ENCODE measurements at places on chromosomes 12 and 14.

DNA sequence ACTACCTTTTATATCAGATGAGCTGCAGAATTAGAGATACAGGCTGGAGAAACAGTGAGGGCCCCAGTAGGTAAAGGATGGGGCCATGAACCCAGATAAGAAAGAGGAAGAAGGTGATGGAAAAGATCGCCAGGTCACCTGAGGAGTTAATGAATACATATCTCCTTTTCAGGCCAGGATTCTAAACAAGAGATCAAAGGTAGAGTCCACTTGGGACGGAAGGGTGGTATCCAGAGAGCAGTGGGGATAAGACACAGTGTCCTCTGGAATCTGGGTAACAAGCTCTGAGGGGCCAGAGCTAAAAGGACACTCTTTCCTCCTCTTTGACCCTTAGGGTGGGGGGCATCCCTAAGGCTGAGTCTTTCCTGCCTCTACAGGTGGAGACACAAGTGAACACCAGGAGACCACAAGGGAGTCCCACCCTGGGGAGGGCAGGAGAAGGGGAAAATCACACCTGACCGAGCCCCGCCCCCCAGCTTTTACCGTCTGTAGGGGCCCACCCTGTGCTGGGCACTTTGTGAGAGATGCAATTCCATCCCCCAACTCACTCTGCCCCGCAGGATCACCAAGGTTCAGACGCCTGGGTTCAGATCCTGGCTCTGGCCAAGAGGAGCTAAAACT is 27.3 kb downstream of the SERPINA1 start:
- DNase-seq: no peak

- no peak for DNase-seq
Measured at GRCh38 chr14:59753512-59753911, 117.1 kb downstream of the RTN1 start.

GRCh38 chr14:49586673-49587460 is 687 bp upstream of the RPS29 start:
- peak; percentile 91 for DNase-seq

DNA sequence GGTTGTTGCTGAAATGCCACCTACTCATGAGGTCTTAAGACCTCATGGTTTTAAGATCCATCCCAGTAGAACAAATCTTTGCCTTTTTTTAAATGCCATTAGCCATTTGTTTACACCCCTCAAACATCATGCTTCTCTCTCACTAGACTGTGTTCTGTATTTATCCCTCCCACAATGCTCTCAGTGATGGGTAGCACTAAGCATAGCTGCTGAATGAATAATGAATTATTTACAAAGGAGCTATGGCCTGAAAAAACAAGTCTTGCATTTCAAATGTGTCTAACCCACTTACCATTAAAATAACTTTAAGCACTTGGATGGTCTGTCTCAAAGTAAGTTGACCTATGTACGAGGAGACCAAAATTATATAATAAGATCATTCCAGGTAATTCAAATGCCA is 334.5 kb downstream of the PAWR start:
- no peak for DNase-seq

GRCh38 chr14:36471431-36471830 is 48.6 kb downstream of the NKX2-1 start:
- no peak for DNase-seq

GRCh38 chr14:92175811-92176210 is 54.0 kb downstream of the CPSF2 start:
- no peak for DNase-seq

GRCh38 chr12:99257672-99258071 is 389.9 kb upstream of the GARIN6 start:
- DNase-seq: no peak

GRCh38 chr12:3092764-3093163 is 15.6 kb downstream of the TSPAN9 start:
- DNase-seq: peak; percentile 32

DNA sequence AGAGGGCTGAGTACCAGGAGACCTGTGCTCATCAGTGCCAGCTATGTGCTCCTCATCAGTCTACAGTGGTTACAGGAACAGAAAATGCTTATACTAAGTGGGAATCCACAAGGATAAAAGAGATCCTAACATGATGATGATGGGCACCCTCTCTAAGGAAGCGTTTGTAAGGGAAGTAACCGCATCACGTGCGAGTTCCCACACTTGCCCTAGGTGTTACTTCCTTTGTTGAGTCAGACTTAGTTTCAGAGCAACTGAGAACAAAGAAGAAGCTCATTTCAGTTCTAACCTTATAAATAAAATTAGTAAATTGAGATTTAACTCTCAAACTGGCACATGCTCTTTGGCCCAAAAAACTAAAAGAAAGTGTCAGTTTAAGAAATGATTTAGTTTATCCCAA is 956.4 kb upstream of the TMEM132C start:
- DNase-seq: no peak

DNA sequence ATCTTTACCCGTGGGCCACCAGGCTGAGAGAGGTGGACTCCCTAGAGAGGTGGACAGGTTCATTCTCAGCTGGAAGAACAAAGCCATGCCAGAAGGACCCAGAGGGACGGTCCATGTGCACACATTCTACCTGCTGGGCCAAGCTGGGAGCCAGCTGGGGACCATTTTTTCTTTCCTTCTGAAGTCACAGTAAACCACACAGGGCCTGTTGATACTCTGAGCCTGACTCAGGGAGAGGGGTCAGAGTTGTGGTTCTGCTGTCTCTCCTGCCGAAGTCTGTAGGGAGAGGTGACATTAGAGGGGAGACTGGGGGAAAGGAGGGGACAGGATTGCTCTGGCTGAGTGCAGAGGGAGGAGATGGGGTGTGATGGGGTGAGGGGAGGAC is 148.6 kb downstream of the TSPAN9 start:
- no peak for DNase-seq

DNA sequence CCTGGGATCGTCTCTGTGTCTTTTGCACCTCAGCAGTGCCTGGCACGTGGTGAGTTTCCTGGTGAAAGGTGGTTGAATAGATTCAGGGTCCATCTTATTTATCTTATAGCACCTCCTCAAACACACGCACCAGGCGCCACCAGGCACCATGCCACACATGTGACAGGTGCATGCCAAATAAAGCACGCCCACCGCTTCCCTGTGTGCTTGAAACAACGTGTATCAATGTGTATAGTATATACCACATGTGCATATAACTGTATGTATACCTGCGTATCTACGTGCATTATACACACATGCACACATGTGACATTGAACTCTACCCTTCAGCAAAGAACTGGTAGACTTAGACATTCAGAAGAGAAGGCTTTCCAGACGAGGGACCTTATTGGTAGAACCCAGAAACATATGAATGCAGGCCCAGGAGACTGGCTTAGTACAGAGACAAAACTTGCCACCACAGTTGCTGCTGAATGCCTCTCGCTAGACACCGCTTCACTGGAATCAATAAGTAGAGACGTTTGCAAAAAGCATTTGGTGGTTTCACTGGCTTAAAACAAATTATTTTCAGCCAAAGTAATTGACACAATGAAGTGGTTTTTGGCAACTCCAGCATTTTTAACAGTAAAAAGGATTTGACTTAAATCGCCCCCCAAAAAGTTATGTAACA is 10.0 kb downstream of the EML1 start:
- no peak for DNase-seq

DNA sequence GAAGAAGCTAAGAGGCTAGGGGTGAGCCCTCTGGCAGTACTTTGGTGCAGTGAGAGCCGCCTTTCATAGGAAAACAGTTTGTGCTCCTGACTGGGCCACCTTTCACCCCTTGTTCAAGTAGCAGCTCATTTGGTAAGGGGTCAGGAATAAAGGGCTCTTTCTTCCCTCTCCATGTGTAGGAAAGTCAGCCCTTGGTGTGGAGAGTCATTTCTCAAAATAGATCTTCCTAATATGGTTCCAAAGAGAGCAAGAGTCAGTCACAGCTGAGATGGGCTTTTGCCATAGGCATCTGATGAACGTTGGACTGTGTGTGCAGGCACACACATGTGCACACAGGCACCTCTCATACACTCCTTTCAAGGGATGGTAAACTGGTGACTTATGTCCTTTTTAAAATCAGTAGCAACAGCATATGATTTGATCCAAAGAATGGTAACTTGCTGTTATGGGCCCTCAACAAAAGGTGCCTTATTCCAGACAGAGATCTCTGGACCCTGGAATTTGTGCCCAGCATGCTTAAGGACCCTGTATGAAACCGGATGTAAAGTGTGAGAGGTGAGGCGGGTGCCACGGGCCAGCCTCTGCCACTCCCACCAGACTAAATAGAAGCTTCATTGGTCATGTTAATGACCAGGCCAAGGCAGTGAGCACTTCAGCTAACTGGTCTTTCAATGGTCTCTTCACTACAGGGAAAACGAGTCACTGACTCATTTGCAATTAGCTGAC is 16.7 kb upstream of the RIC8B start:
- DNase-seq: no peak

DNA sequence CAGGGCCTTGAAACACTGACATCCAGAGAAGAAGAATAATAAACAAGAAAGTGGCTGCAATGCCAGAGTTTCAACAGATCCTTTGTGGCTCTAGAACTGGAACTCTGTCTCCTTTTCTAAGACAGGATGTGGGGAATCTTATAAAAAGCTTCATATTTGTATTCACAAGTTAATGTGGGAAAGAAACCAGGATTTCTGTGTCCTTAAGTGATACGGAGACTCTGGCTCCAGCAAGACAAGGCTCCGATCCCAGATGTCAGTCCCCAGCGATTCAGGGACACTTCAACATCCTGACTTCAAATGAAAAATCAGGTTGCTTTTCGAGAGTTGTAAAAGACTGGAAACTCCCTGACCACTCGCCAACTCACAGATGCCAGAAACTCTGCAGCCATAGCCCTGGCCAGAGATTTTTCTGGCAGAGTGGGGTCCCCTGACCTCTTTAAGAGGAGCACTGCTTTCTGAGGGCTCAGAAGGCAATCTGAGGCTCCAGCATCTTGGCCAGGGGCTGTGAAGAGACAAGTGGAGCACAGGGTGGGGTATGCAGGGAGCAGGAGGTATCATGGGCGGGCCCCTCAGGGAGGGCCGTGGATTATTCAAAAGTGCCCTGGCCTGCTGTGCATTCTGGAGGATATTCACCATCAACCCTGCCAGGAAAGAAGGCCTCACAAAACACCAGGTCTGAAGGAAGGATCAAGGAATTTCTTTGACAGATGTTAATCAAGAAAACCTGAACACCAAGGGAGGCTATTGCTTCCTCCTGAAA is 53.3 kb downstream of the TMX1 start:
- DNase-seq: peak; percentile 93

- DNase-seq: no peak
Measured at GRCh38 chr12:116803013-116803736, 65.1 kb downstream of the RNFT2 start.

DNA sequence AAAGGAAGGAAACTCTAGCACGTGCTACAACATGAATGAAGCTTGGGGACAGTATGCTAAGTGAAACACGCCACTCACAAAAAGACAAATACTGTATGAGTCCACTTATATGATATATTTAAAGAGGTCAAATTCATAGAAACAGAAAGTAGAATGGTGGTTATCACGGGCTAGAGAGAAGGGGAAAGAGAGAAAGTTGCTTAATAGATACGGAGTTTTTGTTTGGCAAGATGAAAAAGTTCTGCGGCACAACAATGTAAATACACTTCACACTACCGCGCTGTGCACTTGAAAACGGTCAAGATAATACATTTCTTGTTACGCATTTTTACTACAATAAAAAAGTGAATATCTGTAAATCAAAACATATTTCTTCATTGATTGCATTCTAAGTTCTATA is 37.3 kb downstream of the FBLN5 start:
- no peak for DNase-seq

- DNase-seq: no peak
Measured at GRCh38 chr12:83044736-83045135, 358.0 kb downstream of the TMTC2 start.

DNA sequence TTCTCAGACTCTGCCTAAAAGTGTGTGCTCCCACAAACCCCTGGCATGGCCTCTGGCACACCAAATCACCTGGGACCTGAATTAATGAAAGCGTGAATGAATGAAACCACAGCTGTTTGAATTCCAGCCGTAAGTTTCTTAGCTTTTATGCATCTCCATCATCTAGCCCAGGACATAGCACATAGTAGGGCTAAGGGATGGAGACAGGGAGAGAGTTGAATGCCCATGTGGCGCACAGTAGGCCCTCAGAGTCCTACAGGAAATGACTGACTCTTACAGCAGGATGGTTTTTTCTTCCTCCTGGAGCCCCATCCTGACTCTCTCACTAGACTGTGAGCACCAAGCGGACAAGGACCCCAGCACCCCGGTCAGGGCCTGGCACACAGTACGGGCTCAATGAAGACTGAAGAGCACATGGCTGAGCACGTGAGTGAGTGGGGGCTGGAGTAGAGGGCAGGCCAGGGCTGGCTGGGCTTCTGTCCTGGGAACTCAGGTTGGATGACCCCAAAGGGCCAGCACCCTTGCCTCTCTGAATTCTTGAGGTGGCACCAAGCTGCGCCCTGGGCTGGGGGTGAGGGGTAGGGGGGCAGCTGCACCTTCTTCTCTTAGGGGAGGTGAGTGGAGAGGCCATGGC is 351.3 kb downstream of the MED13L start:
- DNase-seq: no peak

GRCh38 chr14:35337269-35338255 is 45.4 kb downstream of the PSMA6 start:
- DNase-seq: no peak

DNA sequence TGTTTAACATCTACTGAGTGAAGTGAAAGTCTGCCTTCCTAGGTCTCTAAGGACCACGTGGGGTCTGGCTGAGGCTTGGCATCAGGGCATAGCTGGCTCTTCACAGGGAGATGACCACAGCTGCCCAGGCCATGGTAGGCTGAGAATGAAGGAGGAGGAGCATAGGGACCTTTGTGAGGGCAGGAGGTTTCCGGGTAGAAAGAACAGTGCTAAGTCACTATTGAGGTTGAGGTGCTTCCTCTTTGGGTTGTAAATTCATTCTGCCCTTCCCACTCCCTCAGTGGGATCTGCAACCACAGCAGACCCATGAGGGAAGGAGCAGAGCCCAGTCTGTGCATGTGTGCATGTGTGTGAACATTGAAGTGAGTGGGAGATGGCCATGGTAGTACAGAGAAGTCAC is 909.6 kb downstream of the VRK1 start:
- no peak for DNase-seq

DNA sequence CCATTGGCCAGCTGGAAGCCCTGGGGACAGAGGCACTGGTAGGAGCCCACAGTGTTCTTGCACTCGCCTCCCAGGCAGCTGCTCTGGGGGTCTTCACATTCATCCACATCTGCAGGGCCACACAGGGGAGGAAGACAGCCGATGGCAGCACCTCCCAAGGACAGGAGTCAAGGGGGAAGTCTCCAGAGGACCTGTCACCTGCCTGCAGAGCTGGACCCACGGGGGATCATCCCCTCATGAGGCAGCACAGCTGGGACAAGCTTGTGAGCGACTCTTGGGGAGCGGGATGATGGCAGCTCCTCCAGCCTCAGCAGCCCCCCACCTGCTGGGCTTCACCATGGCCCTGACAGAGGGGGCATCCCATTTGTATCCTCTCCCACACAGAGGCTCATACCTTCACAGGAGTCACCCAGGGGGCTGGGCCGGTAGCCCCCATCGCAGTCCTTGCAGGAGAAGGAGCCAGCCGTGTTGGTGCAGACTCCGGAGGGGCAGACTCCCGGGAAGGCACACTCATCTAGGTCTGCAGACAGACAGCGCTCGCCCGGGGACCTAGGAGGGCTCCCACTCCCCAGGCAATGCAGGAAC is 15.4 kb downstream of the ISCA2 start:
- no peak for DNase-seq

- DNase-seq: no peak
Measured at GRCh38 chr14:41362139-41362538, 244.5 kb upstream of the LRFN5 start.

- DNase-seq: peak; percentile 69
Measured at GRCh38 chr14:54420478-54421142, 20.6 kb downstream of the CNIH1 start.
